ENCODE measurements at places on chromosomes 16 and 17. TPM values are rescaled to one million over a fixed set of nuclear protein-coding genes. Genes with fewer than 3 reads are reported as not detected.

The CACNG5 gene
- not detected for total RNA-seq

The IL17C gene
- total RNA-seq = not detected

The PTGES3L gene
- total RNA-seq = 0.63 TPM

The TMEM88 gene
- 4.6 TPM for total RNA-seq

The PHKB gene
- 21.5 TPM for total RNA-seq

The SLC6A2 gene
- not detected for total RNA-seq

The CYBA gene
- total RNA-seq = 229 TPM

The COL1A1 gene
- 1.0 TPM for total RNA-seq

The SOX8 gene
- total RNA-seq = 0.63 TPM

The TTYH2 gene
- total RNA-seq = 16.0 TPM

The LGALS9B gene
- not detected for total RNA-seq

The CD300E gene
- total RNA-seq = not detected

The GPR179 gene
- 0.30 TPM for total RNA-seq

The DOC2A gene
- total RNA-seq = 0.84 TPM

The RMI2 gene
- 43.1 TPM for total RNA-seq

The SPSB3 gene
- 22.1 TPM for total RNA-seq

The MILR1 gene
- 1.2 TPM for total RNA-seq

The TAC4 gene
- total RNA-seq = not detected

The MIF4GD gene
- 43.9 TPM for total RNA-seq

The TBC1D26 gene
- 0.46 TPM for total RNA-seq

The IRF8 gene
- total RNA-seq = 60.3 TPM
